ENCODE measurements at places on chromosomes 5 and 9.

DNA sequence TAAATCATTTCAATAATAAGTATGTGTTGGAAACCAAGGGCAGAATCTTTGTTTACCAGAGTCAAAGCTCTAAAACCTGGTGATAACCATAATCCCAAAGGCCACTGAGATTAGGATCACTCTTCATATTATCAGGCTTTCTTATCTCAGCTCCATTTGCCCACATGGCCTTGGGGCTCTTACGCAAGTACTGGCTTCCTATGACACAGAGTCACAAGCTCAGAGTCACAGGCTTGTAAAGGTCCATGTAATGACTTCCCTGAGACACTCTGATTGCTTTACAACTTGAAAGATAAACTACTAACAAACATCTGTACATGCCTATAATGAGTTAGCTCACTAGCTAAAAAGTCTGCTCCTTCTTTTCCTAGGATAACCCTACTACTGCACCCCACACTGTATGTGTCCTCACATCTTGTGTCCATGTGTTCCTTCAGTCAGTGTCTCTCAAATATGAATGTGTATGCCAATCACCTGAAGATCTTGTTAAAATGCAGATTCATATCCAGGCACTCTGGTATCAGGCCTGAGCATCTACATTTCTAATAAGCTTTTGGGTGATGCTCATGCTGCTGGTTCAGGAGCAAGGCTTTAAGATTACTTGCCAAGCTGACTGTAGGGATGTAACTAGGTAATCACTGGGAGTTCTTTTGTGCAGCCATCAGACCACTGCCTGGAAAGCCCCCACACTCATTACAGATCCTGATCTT, 28.4 kb downstream of the SEMA6A start:
- no peak for DNase-seq

- no peak for DNase-seq
Observed at GRCh38 chr9:69984831-69985230, 58.8 kb upstream of the MAMDC2 start.

DNA sequence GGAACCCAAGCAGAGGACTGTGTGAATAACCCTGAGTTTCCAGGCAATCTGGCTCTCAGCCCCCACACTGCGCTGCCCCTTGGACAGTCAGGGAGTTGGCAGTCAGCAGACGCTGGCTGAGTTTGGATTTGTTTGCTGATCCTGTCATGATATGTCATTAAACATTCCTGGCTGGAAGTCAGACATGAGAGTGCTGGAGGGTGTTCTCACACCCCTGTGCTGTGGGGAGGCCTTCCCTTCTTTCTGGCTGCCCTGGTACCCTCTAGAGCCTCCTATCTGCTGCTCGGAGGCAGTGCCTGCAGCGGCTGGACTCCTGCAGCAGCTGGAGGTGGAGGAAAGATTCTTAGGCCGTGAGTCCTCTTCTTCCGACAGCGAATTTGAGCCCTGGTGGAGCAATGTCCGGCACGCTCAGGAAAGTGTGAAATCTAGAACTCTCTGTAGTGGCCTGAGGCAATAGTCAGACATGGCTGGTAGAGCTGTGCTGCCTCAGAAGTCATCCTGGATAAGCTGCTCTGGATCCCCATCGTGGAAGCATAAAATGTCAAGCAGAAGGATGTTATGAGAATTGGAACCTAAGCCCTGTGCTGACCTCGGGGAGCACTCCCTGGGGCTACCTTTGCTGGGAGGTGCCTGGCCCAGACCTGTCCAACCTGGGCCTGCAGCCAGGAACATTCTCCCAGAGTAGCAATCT, 72.0 kb downstream of the PDE8B start:
- no peak for DNase-seq

- DNase-seq = no peak
Observed at GRCh38 chr5:139523635-139524445, 37.3 kb upstream of the UBE2D2 start.

- DNase-seq = no peak
Observed at GRCh38 chr9:11159318-11159862, 546.6 kb upstream of the PTPRD start.

DNA sequence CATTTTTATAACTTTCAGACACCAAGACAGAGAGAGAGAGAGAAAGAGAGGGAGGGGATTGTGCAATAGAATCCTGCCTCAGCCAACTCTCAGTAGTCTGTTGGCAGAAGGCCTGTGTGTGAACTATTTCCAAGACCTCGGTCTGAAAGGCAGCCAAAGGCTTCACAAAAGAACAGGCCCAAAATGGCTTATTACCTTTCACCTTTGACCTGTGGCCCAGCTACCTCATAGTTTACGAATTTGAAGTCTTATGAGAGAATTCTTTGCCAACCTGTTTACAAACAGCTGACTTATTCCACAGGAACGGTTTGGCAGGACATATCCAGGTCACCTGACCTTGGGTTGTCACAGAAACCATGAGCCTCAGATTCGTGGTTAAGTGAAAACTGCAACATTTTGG, 48.6 kb downstream of the NR2F1-AS1 start:
- no peak for DNase-seq

GRCh38 chr5:83323557-83324180, 147.9 kb upstream of the VCAN start:
- no peak for DNase-seq

GRCh38 chr5:87125766-87126165, 141.9 kb upstream of the RASA1 start:
- DNase-seq = no peak

DNA sequence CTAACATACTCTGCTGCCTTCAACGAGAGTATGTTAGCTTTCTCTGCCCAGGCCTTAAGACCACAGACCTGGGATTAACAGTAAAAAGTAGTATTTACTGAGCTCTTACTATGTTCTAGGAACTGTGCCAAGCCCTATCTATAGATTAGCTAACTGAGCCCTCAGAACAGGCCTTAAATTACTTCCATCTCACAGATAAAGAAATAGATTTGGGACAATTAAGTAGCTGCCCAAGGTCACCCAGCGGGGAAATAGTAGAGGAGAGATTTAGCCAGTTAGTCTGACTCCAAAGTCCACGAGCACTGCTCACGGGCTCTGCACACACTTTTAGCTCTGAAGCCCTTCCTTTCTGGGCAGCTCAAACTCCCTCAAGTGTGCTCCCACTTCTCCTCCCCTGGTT, 64.5 kb upstream of the EQTN start:
- DNase-seq = no peak

DNA sequence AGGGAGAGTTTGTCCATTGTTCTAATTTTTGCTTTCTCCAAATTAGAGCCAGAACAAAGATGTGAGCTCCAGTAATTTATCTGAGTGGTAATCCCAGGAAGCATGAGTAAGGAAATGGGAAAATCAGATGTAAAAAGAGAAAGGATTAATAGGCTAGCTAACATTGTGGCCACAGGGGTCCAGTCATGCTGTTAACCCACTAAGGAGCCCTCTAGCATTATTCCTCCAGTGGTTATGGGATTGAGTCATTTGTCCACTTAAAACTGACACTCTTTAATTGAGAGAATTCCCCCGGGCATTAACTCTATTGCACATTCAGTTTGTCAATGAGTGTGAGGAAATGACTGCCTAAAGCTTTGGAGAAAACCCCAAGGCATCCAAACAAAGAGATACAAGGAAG, 700.3 kb upstream of the TYRP1 start:
- DNase-seq = no peak

DNA sequence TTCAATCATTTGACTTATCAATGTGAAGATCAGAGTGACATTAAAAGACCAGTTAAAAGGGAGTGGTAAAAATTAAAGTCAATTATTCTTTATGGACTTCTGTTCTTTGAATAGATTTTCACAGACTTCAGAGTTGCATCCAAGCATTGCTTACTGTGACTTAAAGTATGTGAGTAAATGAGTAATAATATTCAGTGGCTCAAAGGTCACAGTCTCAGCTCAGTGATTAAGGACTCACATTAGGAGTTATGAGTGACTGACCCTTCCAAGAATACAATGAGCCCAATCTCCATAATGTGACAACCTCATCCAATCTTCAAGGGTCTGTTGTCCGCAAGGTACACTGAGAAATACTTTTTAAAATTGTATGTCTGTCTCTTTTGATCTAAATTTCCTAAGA, 811.2 kb downstream of the BRINP1 start:
- DNase-seq = no peak

GRCh38 chr5:180717989-180718388, 21.9 kb downstream of the OR2Y1 start:
- no peak for DNase-seq

GRCh38 chr9:19988281-19988680, 199.4 kb upstream of the SLC24A2 start:
- DNase-seq = no peak

GRCh38 chr9:71797266-71797665, 29.0 kb upstream of the CEMIP2 start:
- no peak for DNase-seq

GRCh38 chr5:171351536-171352073, 36.0 kb upstream of the NPM1 start:
- no peak for DNase-seq

- no peak for DNase-seq
Observed at GRCh38 chr5:125256296-125256695, 509.9 kb upstream of the ZNF608 start.

DNA sequence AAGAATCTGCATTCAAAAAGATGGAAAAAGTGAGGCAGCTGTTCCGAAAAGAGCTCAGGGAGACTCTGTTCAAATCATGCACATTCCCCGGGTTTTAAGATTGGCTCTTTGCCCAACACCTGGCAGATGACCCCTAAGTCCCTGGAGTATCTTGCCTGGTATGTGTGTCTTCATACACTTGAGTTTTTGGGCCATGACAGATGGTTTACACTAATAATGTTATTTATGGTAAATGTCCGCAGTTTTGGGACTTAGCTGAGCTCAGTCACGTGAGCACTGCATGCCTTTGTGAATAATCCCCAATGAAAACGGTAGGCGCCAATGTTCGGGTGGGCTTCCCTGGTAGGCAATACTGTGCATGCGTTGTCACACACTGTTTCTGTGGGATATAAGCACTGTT, 316.1 kb downstream of the PRDM9 start:
- DNase-seq = no peak

GRCh38 chr5:56066931-56067450, 72.2 kb upstream of the IL6ST start:
- no peak for DNase-seq

DNA sequence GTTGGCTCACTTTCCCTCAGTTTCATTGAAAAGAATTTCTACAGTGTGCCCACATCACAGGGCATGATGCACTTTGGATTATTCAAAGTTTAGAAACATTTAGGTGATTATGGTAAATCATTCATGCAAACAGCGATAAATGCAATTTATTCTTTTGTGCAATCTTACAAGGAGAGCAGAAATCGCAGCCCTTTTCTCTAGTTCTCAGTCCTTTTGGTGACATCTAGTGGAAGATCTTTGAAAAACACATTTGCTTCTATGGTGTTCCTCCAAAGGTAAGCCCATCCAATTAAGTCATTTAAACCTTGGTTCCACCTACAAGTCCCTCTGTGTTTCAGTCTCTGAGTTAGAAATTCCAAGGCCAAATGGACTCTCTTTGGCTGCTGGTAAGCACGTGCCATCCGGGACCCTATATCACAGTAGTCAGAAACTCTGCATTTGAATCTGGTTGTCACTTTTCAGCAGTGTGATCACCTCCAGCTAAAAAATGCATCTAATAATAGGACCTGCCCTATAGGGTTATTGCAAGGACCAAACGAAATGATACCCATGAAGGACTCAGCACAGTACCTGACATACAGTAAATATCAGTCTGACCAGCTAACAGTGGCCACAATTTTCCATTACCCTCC, 66.4 kb downstream of the MACROH2A1 start:
- DNase-seq = no peak

GRCh38 chr9:84285381-84285780, 55.2 kb downstream of the SLC28A3 start:
- no peak for DNase-seq

DNA sequence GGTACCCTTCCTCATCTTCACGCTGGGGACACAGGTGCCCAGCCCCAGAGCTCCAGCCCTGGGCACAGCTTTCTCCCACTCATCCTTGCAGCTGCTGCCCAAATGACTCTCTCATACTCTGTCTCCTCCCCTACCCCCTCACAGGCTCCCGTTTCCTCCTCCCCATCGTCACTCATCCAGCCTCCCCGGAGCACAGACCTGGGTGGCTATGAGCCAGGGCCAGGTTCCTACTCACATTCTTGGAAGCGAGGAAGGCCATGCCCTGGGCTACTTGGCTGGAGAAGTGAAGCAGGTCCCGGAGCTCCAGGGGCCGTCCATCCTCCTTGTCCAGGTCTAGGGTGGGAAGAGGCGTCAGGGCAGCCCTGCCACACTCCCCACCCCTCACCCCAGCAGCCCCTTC, 29.3 kb downstream of the CSF1R start:
- DNase-seq = no peak

- no peak for DNase-seq
Observed at GRCh38 chr9:134056483-134057306, 11.1 kb downstream of the BRD3 start.

GRCh38 chr9:128369024-128369706, 2.0 kb upstream of the URM1 start:
- no peak for DNase-seq

GRCh38 chr5:142527234-142527633, 158.7 kb downstream of the FGF1 start:
- DNase-seq = no peak

- DNase-seq = no peak
Observed at GRCh38 chr9:20352591-20352990, 269.7 kb downstream of the MLLT3 start.

- no peak for DNase-seq
Observed at GRCh38 chr5:134249469-134250379, 23.9 kb upstream of the PPP2CA start.

DNA sequence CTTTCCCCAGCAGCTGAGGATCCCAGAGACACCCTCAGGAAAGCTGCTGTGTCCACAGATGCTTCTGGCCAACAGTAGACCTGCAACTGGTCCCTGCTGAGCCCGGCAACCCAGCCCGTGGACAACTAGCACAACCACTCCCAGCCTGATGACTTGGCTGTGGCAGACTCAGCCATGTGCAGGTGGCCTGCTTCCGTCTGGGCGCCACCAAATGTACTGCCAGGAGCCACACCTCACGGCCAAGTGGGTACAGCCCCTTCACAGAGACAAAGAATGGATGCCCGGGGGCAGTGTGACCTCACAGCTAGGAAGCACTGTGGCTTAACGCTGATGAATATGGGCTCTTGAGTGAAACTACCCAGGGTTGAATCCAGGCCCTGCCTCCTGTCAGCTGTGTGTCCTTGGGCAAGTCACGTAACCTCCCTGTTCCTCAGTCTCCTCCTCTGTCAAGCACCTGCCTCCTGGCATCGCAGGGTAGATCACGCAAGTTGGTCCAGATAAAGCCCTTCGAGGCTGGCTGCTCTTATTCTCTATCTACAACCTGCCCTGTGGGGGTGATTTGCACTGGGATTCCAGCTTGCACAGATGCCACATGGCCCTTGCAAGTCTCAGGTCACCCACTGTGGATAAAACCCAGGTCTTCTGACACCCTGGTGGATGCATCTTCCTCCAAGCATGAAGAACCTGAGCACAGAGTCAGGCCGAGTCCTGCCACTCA, 225.0 kb downstream of the PBX3 start:
- DNase-seq = no peak

DNA sequence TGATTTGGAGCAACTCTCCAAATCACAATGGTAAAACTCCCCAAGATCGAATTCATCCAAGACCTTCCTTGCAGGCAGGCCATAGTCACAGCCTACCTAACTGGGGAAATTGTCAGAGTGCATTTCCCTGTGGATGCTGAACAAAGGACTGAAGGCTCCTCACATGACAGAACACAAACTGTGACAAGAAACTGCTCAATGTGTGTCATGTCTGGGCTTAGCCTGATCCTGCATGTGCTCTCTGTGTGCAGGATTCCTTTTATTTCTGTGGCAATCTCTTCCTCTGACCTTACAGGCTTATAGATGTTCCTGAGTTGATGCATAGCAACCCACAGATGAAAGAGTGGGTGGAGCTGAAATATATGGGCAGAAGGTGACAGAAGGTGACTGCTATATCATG, 465.8 kb downstream of the ICE1 start:
- DNase-seq = no peak

- no peak for DNase-seq
Observed at GRCh38 chr5:17801595-17801994, 167.3 kb downstream of the TAF11L14 start.
